ENCODE measurements at places on chromosomes 5 and 9. TPM values are rescaled to one million over a fixed set of nuclear protein-coding genes. Genes with fewer than 3 reads are reported as not detected.

The UCK1 gene
- 45.4 TPM for total RNA-seq

- no peak for DNase-seq
- H3K4me3 ChIP-seq, result no peak overlapping the region
- H3K36me3 ChIP-seq, result no peaks in the 10 kb centered on the region
- H3K27ac ChIP-seq, result no peak overlapping the region
Measured at GRCh38 chr9:72947984-72948465, 4.8 kb downstream of the ALDH1A1 start.

GRCh38 chr5:33690374-33691135 is 201.2 kb downstream of the ADAMTS12 start:
- DNase-seq, result no peak
- H3K4me1 ChIP-seq, result no peaks in the 10 kb centered on the region
- no peaks in the 10 kb centered on the region for H3K27me3 ChIP-seq

DNA sequence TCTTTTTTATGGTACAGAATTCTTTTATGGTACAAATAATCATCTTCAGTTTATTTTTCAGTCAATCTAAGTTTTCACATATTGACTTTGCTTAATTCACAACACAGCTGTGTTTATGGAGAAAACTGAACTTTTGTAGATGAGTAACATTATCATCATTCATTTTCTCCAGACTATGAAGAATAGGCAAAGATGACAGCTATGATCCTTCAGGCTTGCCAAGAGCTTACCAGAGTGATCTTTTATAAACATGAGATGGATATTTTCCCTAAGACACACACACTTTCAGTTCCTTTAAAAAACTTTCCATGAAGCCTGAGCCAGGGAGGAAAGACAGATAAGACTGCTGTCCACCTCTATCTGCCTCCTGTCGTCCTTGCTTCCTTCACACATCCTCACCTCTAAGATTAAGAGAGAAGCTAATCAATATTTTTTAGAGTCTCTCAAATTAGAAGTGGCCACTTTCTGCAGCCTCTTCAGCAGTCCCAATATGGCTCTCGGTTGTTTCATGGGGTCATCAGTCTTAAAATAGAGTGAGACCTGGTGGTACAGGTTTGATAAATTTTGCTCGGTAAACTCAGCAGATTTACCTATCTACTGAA is 108.1 kb upstream of the SLC27A6 start:
- DNase-seq, result no peak
- no peaks in the 10 kb centered on the region for H3K27me3 ChIP-seq

DNA sequence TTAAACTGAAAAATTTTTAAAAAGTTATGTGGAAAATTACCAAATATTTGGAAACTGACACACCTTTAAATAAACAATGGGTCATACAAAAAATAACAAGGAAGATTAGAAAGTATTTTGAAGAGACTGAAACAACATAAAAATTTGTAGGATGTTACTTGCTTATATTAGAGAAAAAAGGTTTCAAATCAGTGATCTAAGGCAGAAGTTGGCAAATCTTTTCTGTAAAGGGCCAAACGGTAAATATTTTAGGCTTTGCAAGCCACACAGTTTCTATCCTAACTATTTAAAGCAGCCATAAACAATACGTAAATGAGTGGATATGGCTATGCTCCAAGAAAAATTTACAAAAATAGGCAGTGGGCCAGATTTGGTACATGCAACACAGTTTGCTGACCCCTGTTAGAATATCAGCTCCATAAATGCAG is 81.3 kb downstream of the OXCT1 start:
- H3K27me3 ChIP-seq, result no peaks in the 10 kb centered on the region
- no peak overlapping the region for H3K27ac ChIP-seq
- H3K4me1 ChIP-seq, result peaks cover 5% of the 10 kb centered on the region
- no peak for DNase-seq
- H3K4me3 ChIP-seq, result no peak overlapping the region

- no peak for DNase-seq
- H3K36me3 ChIP-seq, result no peaks in the 10 kb centered on the region
- no peak overlapping the region for H3K27ac ChIP-seq
- no peaks in the 10 kb centered on the region for H3K27me3 ChIP-seq
Measured at GRCh38 chr5:140262221-140262620, 40.7 kb downstream of the PFDN1 start.

GRCh38 chr5:153983885-153984284 is 54.8 kb downstream of the FAM114A2 start:
- no peaks in the 10 kb centered on the region for H3K36me3 ChIP-seq
- no peaks in the 10 kb centered on the region for H3K4me1 ChIP-seq
- DNase-seq, result no peak
- no peak overlapping the region for H3K27ac ChIP-seq
- H3K27me3 ChIP-seq, result no peaks in the 10 kb centered on the region

- peak overlapping the region; percentile 90 for H3K27ac ChIP-seq
- H3K36me3 ChIP-seq, result no peaks in the 10 kb centered on the region
- no peak for DNase-seq
Measured at GRCh38 chr9:109118808-109119438, 824 bp downstream of the TMEM245 start.

DNA sequence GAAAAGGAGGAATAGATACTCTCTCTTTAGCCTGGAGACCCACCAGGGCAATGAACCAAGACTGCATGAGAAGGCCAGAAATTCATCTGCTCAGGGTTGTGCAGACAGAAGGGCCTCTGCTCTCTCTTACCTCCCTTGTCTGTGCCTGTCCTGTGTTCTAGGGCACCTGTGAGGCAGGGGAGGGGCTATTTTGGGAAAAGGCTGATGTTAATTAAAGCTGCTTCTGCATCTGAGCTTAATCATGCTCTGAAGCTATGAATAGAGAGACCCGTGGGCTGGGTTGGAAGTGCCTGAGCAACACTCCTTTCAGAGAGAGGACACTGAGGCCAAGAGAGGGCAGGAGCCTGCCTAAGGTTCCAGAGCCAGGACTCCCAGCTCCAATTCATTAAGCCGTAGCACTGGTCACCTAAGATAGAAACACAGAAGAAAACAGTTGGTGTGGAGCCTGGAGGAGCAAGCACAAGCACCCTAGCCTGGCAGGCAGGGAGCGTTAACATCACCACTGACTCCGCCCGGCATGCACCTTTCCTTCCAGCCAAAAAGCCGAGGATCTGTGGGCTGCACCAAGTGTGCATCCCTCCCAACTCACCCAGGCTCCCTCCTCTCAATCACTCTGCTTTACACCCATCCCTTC is 31.4 kb upstream of the STING1 start:
- H3K36me3 ChIP-seq, result no peaks in the 10 kb centered on the region
- H3K27me3 ChIP-seq, result no peaks in the 10 kb centered on the region
- H3K4me3 ChIP-seq, result no peak overlapping the region
- H3K27ac ChIP-seq, result no peak overlapping the region

GRCh38 chr5:6080930-6081726 is 297.2 kb downstream of the MED10 start:
- H3K36me3 ChIP-seq, result no peaks in the 10 kb centered on the region
- no peaks in the 10 kb centered on the region for H3K4me1 ChIP-seq
- no peaks in the 10 kb centered on the region for H3K27me3 ChIP-seq
- no peak overlapping the region for H3K27ac ChIP-seq
- no peak for DNase-seq

The FBXL7 gene
- 38.5 TPM for total RNA-seq

The ENTPD2 gene
- total RNA-seq, result not detected

DNA sequence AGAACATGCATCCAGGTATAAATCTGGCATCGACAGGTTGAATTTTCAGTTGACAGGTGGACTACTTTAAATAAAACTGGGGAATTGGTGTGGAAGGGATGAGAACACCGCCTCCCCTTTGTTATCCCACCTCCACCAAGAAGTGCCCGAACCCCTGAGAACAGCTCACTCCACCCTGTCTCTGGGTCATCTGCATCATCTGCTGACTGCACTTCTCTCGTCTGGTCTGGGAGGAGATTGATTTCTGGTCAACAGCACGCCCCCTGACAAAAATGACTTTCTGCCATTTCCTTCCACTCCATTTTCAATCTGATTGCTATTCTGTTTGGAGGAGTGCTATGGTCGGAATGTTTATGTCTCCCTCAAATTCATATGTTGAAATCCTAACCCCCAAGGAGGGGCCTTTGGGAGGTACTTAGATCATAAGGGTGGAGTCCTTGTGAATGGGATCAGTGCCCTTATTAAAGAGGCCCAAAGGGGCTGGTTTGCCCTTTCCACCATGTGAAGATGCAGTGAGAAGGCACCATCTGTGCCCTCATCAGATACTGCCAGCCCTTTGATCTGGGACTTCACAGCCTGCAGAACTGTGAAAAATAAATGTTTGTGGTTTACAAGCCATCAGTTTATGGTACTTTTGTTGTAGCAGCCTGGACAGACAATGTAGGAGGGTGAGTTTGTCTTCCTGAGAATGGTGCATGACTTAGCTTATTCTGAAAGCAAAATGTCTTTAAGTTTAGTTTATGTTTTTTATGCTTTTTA is 145.7 kb downstream of the EGFLAM start:
- no peaks in the 10 kb centered on the region for H3K4me1 ChIP-seq
- no peak overlapping the region for H3K4me3 ChIP-seq
- H3K36me3 ChIP-seq, result no peaks in the 10 kb centered on the region
- H3K27ac ChIP-seq, result no peak overlapping the region
- H3K27me3 ChIP-seq, result peaks cover 7% of the 10 kb centered on the region
- no peak for DNase-seq

Data from adrenal gland (tissue), 19 donors.